ENCODE measurements at places on chromosomes 3 and 15.

DNA sequence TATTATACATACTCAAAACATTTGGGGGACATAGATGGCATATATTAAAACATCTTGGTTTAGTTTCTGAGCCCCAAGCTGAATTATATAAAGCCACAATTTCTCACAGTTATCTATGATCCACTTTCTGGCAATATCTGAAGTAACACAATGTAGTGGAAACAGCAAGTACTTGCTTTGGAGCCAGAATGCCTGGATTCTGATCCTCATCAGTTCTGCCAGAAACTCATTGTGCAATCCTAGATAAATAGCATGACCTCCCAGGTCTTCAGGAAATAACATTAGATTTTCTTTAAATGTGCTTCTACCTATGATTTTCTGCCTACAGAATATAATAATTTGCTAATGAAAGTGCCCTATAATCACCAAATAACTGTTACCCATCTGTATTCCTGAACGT is 544.9 kb downstream of the NAALADL2 start:
- DNase-seq: no peak

DNA sequence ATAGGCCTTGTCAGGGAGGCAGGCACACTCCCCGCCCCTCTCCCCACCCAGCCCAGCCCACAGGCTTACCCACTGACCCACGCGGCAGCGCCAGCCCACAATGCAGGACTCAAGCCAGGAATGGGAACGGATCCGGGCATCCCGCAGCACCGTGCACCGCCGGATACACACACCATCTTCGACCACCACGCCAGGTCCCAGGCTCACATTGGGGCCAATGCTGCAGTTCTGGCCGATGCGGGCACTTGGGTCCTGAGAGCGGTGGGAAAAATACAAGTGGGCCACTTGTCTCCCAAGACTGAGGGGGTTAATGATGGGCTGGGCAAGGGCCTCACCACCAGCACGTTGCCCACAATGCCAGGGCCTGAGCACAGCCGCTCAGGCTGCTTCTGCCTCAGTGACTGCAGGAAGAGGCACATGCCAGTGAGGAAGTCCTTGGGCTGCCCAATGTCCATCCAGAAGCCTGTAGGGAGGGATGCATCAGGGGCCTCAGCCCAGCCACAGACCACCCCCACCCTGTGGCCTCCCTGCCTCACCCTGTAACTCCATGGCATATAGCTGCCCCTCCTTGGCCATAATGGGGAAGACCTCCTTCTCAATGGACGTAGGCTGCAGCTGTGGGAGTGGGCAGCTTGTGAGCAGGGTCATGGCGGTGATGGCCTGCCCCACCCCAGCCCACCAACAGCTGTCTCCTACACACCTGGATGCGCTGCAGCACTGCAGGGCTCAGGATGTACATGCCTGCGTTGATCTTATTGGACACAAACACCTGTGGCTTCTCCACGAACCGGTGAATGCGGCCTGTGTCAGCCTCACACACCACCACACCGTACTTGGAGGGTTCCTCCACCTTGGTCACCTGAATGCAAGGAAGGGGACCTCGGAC is 1.6 kb downstream of the GMPPB start:
- DNase-seq: no peak

DNA sequence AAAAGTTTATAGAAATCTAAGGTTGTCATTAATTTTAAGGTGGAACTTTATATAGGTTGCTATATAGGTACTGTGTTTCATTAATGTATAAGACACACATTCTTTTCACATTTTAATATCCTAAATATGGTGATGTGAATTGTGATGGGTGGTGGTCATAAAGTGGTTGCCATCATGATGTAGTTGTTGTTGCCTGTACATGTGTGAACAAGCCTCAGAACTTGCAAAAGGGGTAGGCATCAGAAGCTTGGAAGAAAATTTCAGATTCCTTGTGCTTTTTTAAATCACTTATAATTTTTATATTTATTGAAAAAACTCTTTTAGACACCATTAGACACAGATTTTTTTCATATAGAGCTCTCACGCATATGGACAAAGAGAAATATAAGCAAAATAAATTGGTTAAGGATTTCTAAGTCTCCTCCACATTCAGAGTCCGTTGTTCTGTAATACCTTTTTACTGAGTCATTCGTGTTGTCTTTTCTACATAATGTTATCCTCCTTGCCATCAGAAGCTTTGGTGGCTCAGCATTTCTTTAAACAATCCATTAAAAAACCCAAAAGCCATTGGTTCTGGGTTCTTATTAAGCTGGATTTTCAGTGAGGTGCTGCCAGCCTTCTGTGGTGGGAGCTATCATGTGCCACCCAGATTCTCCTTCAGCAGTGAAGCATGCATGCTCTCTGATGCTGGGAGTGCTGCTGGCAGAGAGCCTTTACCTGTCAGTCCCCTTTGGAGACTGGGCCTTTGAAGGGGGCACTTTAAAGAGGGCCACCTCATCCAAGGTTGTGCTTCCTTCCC is 140.4 kb upstream of the GALNT15 start:
- no peak for DNase-seq

DNA sequence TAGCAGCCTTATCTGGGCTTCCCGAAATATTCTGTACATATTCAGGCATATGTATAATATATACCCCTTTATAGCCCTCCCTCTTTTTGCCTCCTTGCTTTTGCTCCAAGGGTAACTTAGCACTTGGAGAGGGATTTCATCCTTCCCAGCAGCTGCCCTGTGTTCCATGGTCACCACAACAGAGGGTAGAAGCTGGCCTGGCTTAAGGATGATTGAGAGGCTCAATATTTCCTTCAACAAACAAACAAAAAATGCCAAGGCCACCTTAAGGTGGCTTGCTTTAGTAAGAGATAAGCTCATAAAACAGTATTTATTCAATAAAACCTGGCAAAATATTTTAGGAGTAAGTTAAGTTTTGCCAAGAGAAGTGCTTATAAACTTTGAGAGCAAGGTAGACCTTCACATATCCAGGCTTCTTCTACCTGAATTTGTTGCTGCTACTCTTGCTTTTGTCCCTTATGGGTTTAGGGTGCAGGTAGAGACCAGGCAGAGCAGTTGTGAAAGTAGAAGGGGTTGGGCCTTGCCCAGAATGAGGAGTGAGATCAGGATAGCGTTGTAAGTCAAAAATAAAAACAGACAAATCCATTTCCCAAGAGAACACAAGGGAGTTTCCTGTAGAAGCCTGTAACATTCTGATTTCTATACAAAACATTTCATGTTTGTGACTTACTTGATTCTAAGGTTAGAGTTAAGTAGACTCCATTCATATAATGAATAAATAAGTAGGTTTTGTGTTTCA is 52.7 kb upstream of the ATOSA start:
- DNase-seq: no peak

GRCh38 chr3:156898296-156898880 is 72.2 kb downstream of the LEKR1 start:
- no peak for DNase-seq

DNA sequence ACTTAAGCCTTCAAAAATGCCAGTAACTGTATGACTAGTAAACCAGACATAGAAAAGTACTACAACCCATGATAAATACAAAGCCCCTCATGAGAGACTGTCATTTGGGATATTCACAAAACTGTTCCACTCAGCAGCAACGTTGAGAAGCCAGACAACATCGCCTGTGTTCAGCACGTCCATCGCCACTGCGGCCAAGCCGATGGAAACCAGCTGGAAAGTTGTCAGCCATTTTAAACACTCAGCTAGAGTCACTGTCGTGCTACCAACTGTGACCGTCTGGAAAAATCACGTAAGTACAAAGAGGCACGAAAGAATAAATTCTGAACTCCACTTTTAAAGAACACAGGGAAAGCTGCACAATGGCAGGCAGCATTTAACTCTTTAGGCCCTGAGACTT is 340.7 kb upstream of the WNT5A start:
- no peak for DNase-seq

GRCh38 chr3:153440311-153440710 is 278.3 kb downstream of the RAP2B start:
- no peak for DNase-seq

- DNase-seq: no peak
Observed at GRCh38 chr3:151946606-151947005, 73.2 kb downstream of the SUCNR1 start.

GRCh38 chr3:113695786-113696645 is at the start of gene USF3:
Gene USF3 (minus strand): TSS chr3:113696642. CDS start chr3:113674878, 21,764 bp downstream.
- DNase-seq: no peak

DNA sequence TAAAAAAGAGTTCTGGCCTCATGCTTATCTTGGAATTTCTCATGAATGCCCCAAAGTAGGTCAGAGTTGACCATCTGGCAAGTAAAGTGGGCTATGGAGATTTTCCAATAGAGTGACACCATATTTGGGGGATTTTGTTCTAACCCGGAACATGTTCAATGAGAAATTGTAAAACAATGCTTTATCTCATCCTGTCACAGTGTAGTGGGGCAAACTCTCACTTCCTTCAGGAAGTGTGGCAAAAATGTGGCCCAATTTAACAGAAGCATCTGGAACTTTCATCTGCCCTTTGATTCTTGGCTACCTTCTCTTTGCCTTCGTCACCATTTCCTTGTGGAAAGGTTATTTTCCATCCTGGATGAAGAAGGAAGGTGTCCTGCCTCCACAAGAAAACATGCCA is 70.8 kb downstream of the ADAMTS9 start:
- DNase-seq: no peak

GRCh38 chr3:103657756-103658155 is 1222.9 kb downstream of the ZPLD1 start:
- DNase-seq: no peak

DNA sequence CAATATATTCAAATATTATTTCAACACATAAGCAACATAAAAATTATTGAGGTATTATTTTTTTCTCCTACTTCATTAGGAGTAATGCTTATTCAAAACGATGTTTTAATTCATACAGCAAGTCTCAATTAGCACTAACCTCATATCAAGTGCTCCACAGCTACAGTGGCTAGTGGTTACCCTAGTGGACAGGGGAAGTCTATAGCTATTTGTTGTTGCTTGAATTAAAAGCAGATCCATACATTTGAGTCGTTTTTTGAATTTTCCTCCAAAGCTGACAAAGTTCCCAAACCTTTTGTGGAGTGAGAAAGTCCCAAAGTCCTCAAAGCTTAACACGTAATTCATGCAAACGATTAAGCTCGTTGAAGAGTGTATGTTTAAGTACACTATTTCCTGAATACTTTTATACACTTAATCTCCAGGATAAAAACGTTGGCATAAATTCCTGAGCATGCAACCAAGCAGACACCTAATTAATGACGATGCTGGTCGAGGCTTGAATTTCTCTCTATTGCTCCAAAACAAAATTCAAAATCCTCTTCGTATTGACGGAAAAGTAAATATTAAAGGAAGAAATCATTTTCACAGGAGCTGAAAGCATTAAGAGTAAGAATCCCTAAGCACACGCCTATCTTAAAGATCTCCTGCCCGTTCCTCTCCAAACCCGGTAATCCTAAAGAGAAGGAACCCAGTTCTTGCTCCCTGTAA is 985 bp downstream of the VPS13C start:
- no peak for DNase-seq

DNA sequence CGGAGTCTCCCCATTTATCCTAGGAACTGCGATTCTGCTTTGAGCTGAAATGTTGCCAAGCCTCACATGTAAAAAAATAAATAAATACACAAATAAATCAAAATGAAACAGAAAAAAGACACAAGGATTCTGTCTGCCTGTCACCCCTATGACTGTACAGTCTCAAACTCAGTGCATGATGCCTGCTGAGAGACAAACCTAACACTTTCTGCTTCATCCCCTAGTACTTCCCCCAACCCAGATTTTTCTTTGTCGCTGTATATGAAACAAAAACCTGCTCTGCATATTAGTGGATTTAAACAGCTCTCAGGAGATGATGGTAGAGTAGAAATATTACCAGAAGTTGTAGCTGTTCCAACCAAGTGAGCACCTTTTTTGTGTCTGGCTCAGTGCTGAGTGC is 530.7 kb upstream of the CFAP20DC start:
- DNase-seq: no peak

- no peak for DNase-seq
Observed at GRCh38 chr15:76945494-76946093, 14.0 kb downstream of the RCN2 start.

GRCh38 chr3:188507244-188507720 is 353.3 kb downstream of the LPP start:
- no peak for DNase-seq

DNA sequence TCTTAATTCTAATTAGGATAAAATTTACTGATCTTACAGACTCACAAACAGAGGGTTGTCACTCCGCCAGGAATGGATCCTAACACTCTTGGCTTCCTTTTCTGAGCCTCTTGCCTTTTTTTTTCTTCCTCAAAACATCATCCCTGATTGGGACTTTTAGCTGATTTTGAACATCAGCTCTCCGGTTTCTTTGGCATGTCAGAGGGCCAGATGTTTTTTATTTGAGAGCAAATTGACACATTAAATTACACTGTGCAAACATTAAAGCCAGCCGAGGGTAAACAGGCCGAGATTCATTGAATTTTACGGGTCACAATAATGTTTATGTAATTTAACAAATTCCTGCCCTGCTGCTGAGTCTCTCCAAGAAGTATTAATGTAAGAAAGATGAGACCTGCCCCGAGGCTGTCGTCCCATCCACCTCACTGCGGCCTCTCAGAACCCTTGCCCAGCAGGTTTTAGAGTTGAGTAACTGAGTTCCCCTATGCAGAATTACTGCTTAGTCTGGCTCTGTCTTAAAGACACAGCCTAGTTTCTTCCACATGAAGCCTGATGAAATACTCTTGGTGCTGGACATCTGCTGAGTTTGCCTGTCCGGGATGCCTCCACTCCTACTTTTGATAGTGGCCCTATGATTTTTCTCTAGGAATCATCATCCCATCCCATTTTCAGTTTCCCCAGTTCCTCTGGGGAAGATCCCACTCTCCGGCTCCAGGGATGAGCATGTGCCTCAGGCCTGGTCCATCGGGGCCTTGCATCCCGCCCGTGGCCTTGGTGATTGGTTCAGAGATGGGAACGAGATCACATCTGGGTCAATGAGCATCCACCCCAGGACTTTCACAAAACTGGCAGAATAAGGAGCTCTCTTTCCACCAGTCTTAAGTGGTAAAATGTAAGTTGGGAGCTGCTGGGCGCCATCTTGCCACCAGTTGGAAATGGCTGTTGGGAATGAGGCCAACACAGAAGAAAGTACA is 226.6 kb upstream of the TLE3 start:
- DNase-seq: peak; percentile 63

GRCh38 chr15:99721104-99721778 is 12.0 kb downstream of the LYSMD4 start:
- DNase-seq: no peak

DNA sequence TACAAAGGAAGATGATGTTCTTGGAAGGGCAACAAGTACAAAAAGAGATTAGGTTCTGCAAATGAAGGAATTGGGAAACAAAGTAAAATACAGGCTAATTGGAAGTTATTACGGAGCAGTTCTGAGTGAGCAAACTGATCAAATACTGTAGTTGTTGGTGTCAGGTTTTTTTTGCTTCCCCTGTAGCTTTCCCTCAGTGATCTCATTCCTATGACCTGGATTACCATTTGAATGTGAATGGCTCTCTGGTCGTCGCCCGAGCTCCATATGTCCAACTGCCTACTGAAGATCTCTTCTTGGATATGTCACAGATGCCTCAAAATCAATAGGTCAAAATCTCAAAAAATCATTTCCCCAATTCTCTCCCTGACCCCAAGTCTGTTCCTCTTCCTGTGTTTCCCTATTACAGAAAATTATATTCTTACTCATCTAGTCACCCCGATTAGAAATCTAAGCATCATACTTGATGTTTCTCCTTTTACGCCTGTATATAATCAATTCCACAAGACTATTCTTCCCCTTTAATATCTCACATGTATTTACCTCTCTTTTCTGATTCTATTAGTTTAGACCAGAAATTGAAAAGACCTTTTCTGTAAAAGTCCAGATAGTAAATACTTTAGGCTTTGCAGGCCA is 29.0 kb downstream of the GOLM2 start:
- no peak for DNase-seq

- no peak for DNase-seq
Observed at GRCh38 chr3:158308236-158308928, 198.5 kb downstream of the RSRC1 start.

GRCh38 chr3:73451301-73451944 is 173.3 kb downstream of the PDZRN3 start:
- DNase-seq: no peak

All from DMS79 (cell line).